COLO829 (cell line): ENCODE measurements at places on chromosomes 6 and 20.

GRCh38 chr6:104908031-104908887 is 48.5 kb upstream of the HACE1 start:
- DNase-seq, result no peak

- DNase-seq, result no peak
Measured at GRCh38 chr6:151869345-151869744, 61.9 kb downstream of the ESR1 start.

- DNase-seq, result no peak
Measured at GRCh38 chr6:69232008-69232407, 564.8 kb downstream of the LMBRD1 start.

DNA sequence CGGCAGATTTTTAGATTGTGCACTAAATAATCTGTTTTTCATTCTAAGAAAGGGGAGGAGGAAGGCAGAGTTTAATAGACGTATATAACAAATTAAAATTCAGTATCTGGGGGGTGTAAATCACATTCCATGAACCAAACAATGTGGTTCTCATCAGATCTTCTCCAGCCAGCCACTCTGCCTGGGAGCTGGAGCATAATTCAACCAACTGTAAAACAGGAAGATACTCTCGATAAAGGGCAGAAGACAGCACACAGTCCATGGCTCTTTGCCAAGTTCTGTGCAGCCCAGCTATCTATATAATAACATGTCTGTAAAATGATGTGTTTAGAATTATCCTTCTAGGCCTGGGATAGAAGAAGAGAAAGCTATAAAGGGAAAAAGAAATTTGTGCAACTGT is 289.9 kb upstream of the ZFP64 start:
- no peak for DNase-seq

DNA sequence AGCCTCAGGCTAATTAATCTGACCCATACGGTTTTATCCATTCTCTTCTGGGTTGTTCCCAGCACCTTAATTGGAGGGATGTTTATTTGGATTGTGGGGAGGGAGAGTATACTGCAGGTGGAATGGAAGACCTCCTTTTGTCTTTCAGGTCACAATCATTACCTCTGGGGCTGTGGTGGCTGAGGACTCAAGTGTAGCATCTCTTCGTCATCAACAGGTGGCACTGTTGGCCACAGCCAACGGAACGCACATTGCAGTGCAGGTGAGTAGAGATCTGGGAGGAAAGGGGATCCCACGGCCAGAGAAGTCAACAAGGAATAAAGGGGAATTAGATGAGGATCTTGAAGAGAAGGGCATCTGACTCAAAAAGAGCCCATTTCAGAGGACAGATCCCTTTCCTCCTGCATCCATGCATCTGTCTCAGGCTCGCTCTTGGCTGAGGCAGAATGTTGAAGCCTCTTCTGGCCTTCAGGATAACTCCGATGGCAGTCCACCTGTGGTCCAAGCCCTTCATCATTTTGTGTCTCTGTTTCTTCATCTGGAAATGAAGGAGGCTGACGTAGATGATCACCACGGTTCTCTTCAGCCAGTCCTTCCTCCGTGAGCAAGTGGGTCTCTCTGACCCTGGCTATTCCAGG is 3.2 kb upstream of the DEF6 start:
- DNase-seq, result peak; percentile 80

DNA sequence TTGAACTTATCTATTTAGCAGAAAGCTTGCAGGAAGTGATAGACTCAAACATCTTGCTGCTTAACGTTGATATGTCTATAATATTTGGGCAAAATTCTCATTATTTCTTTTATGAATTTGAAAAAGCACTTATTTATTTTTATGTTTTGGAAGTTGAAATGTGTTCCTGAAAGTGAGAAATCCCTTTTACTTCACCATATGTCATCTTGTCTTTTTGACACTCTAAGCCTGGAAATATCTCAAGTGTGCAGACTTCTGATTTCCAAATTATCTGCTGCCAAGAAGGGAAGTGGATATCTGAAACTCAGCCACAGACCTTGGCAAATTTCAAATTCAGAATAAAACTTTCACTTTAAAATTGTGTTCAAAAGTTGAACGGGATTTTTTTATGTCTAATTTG is 368.7 kb upstream of the MANEA start:
- DNase-seq, result no peak

DNA sequence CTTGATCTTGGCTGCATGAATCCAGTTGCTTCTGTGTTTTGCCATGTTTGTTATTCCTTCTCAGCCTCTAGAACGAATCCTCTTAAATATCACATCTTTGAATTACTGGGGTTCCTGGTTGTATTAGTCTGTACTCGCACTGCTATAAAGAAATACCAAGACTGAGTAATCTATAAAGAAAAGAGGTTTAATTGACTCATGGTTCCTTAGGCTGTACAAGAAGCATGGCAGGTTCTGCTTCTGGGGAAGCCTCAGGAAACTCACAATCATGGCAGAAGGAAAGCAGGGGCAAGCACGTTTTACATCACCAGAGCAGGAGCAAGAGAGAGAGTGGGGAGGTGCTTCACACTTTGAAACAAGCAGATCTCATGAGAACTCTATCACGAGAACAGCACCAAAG is 18.0 kb upstream of the BFSP1 start:
- no peak for DNase-seq

DNA sequence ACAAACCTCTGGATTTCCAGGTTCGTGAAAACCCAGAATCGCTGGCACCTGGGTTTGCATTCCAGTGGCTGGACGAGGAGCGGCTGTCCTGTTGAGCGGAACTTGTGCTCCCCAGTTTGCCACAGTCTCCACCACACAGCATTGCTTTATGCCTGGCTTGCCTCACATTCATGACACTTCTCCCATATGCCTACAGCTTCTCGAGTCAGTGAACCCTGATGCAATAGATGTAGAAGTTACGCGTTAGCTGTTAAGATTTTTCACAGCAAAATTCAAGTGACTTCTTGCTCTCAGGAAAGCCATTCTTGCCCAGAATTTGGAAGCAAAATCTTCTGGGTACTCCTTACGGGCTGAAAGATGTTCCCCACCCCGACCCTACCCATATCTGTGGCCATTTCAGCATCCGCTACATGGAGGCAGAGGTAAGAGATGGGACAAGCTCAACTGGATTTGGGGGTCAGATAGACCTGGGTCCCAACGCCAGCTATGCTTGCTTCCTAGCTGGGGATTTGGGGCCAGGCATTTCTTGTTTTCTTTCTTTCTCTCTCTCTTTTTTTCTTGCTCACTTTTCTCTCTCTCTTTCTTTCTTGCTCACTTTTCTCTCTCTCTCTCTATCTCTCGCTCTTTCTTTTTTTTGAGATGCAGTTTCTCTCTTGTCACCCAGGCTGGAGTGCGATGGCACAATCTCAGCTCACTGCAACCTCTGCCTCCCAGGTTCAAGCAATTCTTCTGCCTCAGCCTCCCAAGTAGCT is 12.4 kb upstream of the GDAP1L1 start:
- DNase-seq, result no peak

GRCh38 chr20:54545676-54546358 is 70.4 kb downstream of the DOK5 start:
- no peak for DNase-seq

- DNase-seq, result no peak
Measured at GRCh38 chr6:159931112-159931511, 37.8 kb upstream of the IGF2R start.

DNA sequence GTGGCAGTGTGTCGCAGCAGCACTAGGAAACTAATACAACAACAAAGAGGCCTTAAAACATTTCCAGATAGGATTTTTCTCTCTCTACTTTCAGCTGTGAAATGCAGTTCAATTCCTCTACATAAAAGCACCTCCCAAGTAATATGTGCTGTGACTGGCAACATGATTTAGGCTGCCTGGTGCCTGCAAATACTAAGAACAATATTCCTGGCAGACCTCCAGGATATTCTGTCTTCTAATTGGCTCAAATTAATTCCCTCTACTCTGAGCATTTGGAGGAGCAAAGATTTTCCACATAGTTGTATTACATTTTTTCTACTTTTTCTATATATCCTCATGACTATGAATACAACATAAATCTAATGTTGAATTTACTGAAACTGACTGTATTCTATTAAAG is 33.2 kb downstream of the SCGN start:
- DNase-seq, result no peak

DNA sequence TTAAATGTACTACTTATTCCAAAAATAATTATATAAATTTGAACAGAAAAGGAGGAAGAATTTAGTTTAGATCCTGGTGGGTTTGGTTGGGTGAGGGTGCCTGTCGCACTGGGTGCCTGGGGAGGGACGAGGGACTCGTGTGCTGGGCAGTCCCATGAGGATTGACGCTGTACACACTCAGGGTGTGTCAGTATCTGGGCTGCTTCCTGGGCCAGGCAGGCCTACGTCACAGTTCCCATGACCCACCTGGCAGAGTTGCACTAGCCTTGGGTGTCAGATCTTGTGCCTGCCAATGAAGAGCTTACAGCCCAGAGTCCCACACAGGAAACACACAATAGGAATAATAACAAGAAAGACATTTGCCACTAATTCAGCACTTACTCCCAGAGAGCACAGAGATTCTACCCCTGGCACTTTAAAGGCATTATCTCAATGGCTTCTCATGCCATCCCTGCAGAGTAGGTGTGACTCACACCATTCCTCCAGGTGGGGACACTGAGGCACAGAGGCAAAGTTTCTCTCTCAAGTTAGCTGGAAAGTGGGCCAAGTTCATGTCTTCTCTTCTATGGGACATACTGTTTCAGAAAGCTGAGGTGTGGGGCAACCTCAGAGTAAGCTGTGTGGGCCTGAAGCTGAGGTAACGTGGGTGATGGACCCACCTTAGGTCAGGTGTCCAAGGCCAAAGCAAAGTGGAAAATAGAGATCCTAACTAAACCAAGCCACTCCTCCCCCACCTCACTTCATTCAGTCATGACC is 1.3 kb upstream of the SDCBP2 start:
- DNase-seq, result no peak

GRCh38 chr6:37624121-37624520 is 73.6 kb downstream of the MDGA1 start:
- DNase-seq, result no peak

DNA sequence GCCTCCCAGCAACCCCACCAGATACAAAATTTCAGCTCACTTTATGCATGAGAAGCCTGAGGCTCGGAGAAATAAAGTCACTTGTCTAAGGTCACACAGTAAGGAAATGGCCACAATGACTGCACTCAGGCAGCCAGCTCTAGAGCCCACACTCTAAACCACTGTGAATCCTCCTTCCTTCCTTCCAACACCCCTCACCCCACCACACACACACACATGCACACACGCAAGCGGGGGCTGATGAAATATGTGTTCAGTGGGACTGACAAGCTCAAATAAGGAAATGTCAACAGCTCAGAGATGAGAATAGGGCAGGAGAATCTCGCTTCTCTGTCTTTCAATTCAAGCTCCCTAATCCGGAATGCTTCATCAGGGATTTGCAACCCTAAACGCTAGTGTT is 6.0 kb upstream of the BPIFA1 start:
- no peak for DNase-seq

- no peak for DNase-seq
Measured at GRCh38 chr6:141669141-141669540, 463.6 kb upstream of the GJE1 start.

GRCh38 chr20:36582322-36582721 is 8.9 kb downstream of the TGIF2 start:
- DNase-seq, result no peak

- no peak for DNase-seq
Measured at GRCh38 chr6:87396595-87397392, 11.0 kb upstream of the CFAP206 start.

DNA sequence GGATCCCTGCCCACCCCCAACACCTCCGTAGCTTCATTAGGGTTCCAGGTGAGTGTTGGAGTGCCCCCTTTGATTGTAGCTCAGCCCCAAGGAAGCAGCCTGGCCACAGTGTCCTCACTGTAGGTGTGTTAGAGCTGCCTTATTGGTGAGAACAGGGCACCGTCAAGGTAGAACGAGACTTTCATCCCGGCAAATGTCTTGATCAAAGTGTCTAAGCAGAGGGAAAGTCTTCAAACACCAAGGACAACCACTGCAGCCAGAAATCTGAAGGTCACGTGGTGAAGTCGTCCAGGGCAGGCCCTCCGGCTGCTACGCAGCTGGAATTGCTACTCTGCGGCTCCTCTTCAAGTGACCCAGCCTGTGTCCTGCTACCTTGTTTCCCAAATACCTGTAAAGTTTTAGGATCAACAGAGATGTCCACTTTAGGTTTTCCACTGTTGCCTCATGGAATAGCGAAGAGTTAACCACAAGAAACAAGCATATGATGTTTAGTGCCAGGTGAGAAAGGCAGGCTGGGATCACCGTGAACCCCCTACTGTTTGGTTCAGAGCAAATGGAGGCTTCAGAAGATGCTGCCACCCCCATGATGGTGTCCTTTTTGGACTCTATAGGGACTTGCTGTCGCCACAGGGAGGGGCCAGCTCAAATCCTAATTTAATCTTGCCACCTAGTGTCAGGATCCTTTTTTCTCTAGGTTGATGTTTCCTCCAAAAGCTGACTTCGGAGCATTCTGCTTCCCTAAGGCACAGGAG is 1.7 kb upstream of the DLL1 start:
- DNase-seq, result no peak

DNA sequence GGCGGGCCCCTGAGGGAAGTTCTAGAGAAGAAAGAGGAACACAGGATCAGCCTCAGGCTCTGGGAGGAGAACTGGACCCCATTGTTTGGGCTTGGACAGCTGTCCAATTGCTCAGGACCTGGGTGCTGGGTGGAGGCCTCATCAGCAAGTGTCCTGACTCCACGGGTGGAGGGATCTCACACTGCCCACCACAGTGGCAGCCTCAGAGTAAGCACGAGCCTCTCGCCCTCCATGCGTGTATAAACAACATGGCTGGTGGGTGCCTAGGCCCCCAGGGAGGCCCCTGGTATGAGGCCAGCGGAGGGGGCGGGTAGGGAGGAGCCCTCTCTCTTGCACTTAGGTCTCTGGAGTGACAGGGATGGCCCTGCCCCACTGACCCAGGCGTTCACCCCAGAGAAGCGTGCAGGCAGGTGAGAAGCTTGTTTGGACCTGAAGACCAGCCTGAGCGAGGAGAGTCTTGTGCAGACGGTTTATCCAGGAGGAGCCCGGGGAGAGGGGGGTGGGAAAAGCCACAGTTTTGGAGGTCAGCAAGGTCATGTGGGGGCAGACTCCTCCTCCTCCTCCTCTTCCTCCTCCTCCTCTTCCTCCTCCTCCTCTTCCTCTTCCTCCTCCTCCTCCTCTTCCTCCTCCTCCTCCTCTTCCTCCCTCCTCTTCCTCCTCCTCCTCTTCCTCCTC is 41.9 kb upstream of the BHLHE23 start:
- DNase-seq, result no peak

- peak; percentile 94 for DNase-seq
Measured at GRCh38 chr20:23637282-23638221, at the start of gene CST3. Gene CST3 (minus strand): TSS chr20:23637955. CDS start chr20:23637862, 93 bp downstream.

- DNase-seq, result no peak
Measured at GRCh38 chr6:16998461-16998860, 103.4 kb upstream of the STMND1 start.
